Lung (tissue), 17 donors: ENCODE measurements at places on chromosomes 11 and 22.

DNA sequence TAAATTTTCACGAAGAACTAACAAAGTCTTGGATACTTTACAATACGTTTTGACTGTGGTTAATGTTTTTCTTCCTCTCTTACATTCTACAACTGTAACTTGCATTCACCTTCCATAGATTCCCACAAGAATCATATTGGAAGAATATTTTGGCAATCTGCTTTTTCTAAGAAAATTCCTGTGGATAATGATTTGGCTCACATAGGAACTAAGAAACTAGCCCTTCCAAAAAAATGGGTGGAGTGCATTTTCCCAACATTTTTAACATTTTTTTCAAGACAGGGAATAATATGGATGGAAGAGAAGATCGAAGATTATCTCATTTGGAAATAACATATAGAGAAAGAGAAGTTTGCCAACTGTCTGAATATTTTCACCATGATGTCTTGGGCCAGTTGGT lies 256.9 kb upstream of the POU2AF2 start:
- H3K27me3 ChIP-seq: no peaks in the 10 kb centered on the region
- H3K4me1 ChIP-seq: peaks cover 15% of the 10 kb centered on the region
- DNase-seq: no peak
- H3K27ac ChIP-seq: no peak overlapping the region

DNA sequence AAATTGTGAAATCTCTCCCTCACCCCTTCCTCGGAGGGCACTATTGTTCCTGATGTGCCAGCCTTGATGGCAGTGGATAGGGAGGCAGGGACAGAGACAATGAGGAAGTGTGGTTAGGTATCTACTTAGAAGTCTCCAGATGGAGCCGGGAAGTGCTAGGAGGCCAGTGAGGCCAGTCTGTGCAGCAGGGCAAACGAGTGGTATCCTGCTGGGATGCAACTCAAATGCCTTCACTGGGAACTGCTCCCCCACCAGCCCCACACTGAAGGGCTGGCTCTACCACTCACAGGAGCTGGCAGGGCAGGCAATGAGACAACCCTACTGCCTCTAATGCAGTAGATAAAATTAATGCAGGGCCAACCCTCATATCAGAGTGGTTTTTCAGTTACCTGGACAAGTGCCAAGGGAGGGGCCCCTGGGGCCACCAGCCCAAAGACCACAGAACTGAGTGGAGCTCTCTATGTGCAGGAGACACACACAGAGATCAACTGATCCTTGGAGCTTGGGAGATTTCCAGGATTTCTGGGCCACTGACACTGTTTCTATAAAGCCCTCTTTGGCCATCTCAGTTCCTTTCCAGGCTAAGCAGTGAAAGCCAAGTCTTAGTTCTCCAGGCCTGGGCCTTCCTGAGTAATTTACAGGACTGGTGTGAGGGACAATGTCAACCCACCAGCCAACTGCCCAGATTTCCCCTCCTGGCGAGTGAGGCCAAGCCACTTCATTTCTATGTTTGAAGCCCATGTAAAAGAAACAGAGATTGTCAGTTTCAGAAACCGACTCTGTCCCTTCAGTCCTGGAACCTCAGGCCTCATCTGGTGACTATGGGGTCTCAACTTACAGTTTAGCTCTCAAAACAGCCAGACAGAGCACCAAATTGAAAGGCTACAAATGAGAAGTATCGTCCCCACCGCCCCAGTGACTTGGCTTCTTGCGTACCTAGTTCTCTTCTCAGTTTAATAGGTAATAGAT lies 4.1 kb downstream of the MIF start:
- no peak for DNase-seq
- peaks cover 9% of the 10 kb centered on the region for H3K4me1 ChIP-seq
- no peaks in the 10 kb centered on the region for H3K27me3 ChIP-seq
- no peak overlapping the region for H3K4me3 ChIP-seq
- H3K36me3 ChIP-seq: peaks cover 10% of the 10 kb centered on the region

DNA sequence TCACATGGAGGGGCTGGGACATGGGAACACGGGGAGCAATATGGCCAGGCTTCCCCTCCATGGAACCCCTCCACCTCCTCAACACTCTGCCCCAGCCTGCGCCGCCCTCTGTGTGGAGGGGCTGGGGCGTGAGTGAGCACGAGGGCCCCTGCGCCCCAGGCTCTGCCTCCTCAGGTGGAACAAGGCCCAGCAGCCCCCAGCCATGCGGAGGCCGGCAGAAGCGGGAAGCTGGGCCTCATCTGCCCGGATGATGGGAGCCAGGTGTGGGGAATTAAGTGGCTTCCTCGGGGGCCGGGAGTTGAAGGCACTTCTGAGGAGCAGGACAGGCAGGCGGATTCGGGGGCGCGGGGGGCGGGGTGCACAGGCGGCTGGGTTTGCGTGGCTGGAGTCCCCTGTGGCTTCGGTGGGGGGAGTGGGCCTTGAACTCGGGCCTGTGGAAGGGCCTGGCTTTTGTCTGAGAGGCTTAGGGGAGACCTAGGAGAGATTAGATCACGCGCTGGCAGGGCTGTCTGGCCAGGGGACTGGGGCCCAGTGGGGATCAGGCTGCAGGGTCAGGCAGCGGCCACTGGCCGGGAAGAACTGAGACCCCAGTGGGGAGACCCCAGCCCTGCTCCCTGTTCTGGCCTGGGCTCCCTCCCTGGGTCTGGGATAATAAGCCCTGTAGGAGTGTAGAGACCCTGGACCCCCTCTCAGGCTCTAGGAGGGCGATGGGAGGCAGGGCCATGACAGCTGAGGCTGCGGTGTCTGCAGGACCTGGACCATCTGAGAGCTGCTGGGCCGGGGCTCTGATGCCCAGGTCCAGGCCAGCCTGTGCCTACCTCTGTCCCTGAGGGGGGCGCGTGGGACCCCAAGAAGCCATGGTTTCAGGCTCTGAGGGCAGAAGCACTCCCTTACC lies 13.3 kb downstream of the PRR33 start:
- no peak for DNase-seq
- no peaks in the 10 kb centered on the region for H3K36me3 ChIP-seq
- H3K27ac ChIP-seq: no peak overlapping the region

DNA sequence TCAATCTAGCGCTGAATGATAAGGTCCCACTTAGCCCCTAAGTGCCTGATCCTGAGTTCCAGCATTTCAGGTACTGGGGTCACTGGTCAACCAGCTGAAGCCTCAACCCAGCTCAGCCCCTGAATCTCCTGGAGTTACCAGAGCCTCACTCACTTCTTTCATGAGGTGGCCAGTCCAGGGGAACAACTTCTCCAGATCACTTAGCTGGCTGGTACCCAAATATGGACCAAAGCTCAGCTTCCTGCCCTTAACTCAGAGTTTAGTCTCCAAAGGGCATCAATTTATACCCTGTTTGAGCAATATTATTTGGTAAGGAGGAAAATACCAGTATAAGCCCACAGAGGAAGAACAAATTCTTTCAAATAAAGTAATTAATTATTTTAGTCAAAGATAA lies 105.6 kb downstream of the SLC1A2 start:
- no peaks in the 10 kb centered on the region for H3K4me1 ChIP-seq
- H3K27me3 ChIP-seq: no peaks in the 10 kb centered on the region
- H3K36me3 ChIP-seq: no peaks in the 10 kb centered on the region
- H3K27ac ChIP-seq: no peak overlapping the region

GRCh38 chr22:38879108-38879729 lies 7.2 kb upstream of the CBX6 start:
- no peak for DNase-seq
- peaks cover 8% of the 10 kb centered on the region for H3K4me1 ChIP-seq
- H3K4me3 ChIP-seq: no peak overlapping the region
- no peaks in the 10 kb centered on the region for H3K27me3 ChIP-seq
- no peaks in the 10 kb centered on the region for H3K36me3 ChIP-seq
- H3K27ac ChIP-seq: no peak overlapping the region

DNA sequence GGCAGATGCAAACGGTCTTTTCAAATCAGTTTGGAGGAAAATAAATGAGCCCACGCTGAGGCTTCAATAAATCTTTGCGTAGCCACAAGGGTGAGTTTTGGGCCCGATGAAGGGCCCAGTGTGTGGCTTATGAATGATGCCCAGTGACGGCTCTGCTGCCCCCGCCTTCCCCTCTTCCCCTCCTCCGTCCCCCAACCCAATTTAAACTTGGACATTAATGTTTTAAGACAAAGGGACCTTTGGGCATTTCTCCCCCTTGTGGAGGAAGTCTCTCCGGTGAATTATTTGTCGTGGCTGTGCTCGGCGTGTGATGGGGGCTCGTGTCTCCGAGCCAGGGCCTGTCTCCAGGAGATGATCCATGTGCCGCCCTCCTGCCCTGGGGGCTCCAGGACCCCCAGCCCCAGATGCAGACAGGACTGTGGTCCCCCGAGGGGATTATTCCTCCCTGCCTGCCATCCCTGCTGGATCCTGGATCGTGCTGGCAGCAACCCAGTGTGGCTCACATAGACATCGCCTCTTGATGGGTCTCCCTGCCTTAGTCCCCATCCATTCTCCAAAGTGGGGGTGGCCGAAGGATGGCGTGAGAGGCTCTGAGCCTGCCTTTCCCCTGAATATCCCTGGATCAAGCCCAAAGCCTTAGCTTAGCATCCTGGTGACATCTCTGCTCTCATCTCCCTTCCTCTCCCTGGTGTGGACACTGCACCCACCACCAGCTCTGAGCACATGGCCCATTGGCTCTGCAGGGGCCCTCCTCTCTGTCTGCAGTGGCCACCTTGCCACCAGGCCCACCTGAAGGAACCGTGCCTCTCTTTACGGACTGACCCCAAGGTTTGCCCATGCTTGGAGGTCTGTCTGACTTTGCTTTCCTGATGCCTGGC lies 56.4 kb downstream of the SMIM38 start:
- H3K36me3 ChIP-seq: no peaks in the 10 kb centered on the region
- DNase-seq: peak; percentile 66
- no peaks in the 10 kb centered on the region for H3K4me1 ChIP-seq
- H3K4me3 ChIP-seq: no peak overlapping the region
- H3K27me3 ChIP-seq: no peaks in the 10 kb centered on the region
- H3K27ac ChIP-seq: no peak overlapping the region

GRCh38 chr11:64752175-64752970 lies 7.4 kb downstream of the PYGM start:
- H3K36me3 ChIP-seq: peaks cover 3% of the 10 kb centered on the region
- H3K4me1 ChIP-seq: no peaks in the 10 kb centered on the region
- H3K4me3 ChIP-seq: no peak overlapping the region
- H3K27ac ChIP-seq: no peak overlapping the region
- no peaks in the 10 kb centered on the region for H3K27me3 ChIP-seq

GRCh38 chr11:105401269-105401809 lies 208.5 kb upstream of the GRIA4 start:
- no peak for DNase-seq
- no peaks in the 10 kb centered on the region for H3K36me3 ChIP-seq
- H3K4me1 ChIP-seq: no peaks in the 10 kb centered on the region
- no peak overlapping the region for H3K27ac ChIP-seq
- H3K4me3 ChIP-seq: no peak overlapping the region
- no peaks in the 10 kb centered on the region for H3K27me3 ChIP-seq
